Naive thymus-derived CD8-positive, alpha-beta T cell (primary cell): ENCODE measurements at places on chromosomes 3 and 15. TPM values are rescaled to one million over a fixed set of nuclear protein-coding genes. Genes with fewer than 3 reads are reported as not detected.

DNA sequence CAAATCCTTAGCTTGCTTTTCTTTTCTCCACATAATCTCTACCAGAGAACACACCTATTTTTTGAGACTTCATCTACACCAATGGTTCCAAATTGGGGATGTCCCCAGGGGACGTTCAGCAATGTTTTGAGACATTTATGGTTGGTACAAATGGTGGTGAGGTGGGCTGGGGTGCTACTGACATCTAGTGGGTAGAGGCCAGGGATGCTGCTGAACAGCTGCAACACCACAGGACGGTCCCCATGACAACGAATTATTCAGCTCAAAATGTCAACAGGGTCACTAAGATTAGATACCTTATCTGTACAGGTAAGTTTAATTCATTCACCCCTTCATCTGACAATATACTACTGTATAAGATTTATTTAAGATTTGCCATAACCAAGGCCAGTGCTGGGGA is 14.4 kb downstream of the GK5 start:
- DNase-seq: no peak

GRCh38 chr3:9916346-9916733 is 558 bp upstream of the IL17RC start:
- DNase-seq: no peak

- no peak for DNase-seq
Observed at GRCh38 chr3:97910931-97911351, 61.3 kb downstream of the RIOX2 start.

DNA sequence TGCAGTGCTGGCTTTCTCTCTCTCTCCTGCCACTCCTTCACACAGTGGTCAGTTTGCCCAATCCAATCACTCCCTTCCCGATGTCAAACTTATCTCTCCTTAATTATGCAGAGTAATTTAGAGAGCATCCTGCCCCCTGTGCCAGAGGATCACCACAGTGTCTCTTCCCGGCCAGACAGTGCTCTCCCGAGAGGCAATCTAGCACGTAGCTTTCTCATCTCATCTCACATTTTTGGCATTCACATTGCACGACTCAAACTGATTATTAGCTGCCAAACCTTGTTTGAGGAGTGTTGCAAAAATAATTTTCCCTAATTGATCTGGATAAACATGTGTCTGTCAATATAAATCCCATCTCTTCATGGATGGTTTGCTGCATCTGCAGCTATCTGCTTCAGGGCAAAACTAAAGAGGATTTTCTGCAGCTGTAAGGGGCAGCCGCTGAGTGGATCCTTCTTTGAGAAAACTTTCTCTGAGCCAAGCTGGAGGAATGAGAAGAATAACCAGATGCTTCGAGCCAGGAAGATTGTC is 37.8 kb downstream of the SSUH2 start:
- DNase-seq: no peak

DNA sequence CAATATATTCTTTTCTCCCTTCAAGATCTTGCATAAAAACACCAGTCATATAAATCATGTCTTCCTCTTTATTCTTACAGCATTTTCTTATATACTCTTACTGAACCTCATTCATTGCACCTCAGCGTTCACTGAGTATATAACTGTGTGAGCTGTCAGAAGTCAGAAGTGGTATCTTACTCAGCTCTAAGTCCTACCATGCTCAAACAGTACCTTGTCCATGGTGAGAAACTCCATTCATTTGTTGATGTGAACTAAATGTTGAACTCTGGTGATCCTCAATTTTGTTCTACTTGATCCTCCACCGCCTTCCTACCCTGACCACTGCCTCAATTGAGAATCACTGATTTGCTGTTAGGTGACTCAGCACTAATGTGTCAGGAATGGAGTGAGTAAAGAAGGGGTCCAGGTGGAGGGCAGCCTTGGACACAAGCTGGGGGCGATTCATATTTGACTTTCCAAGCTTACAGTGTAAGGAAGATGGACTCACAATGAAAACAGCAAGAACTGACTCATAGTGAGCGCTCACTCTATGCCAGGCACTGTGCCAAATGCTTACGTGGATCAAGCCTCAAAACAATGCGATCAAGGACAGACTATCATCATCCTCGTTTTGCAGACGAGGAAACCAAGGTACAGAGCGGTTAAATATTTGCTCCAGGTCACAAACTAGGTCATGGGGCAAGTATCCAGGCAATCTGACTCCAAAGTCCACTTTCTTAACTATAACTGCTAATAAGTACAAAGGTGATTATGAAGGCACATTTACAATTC is 13.5 kb upstream of the ZFYVE19 start:
- DNase-seq: no peak

- DNase-seq: no peak
Observed at GRCh38 chr3:163481738-163482137, 1596.6 kb downstream of the SI start.

DNA sequence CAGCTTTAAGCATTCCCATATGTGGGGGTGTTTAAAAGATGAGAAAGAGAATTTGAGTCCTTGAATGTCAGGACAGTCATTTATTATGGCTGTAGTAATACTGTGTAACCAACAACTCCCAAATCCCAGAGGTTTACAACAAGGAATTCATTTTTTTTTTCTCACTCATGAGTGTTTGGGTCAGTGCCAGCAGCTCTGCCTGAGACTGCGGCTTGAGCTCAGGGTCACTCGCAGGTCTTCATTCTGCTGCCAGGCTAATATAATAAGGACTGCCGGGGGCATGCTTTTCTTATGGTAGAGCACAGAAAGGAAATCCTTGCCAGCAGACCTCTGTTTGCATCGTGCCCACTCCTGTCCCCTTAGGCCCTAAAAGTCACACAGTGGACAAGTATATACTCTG is 277.9 kb upstream of the LMCD1 start:
- DNase-seq: no peak

DNA sequence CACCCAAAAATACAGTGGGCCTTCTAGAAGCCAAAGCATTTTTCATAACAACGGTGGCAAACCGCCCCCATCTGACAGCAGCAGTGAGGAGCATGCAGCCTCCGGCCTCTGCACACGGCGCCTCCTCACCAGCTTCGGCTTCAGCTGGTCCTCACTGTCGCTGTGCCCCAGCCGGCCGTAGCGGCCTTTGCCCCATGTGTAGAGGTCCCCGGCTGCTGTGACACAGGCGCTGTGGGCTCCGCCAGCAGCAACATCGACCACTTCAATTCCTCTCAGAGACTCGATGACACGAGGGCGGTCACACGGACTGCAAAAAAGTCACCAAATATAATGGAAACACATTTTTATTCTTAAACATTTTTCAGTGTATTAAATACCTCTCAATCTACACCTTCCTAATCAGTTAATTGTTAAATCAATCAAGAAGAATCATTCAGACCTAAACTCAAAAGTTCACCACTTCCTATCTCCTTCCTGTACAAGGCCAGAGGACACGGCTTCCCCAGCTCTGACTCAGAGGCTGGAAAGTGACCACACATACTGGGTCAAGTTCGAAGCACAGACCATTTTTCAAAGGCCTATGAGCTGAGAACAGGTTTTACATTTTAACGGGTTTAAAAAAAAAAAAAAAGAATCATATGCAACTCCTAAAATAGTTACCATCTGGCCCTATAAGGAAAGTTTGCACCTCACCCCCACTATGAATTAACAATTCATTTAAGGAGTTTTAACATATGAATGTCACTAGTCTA is 33.6 kb upstream of the OCA2 start:
- no peak for DNase-seq

GRCh38 chr15:41693757-41694156 is 33.6 kb downstream of the MGA start:
- DNase-seq: no peak

DNA sequence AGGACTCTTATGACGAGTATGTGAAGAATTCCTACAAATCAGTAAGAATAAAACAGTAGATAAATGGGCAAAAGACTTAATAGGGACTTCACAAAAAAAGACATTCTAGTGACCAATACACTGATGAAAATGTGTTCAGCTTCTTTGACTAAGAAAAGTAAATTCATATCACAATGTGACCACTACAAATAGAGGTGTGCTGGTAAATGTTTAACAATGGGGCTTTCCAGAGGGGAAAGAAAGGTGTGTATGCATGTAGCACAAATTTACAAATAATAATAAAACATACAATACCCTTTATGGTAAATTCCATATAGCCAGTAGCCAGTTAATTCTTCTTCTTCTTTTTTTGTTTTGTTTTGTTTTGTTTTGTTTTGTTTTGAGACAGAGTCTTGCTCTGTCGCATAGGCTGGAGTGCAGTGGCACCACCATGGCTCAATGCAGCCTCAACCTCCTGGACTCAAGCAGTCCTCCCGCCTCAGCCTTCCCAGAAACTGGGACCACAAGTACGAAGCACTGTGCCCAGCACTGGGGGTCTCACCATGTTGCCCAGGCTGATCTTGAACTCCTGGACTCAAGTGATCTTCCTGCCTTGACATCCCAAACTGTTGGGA is 17.5 kb upstream of the NMD3 start:
- no peak for DNase-seq

GRCh38 chr3:153621953-153622352 is 459.9 kb downstream of the RAP2B start:
- peak; percentile 21 for DNase-seq

- no peak for DNase-seq
Observed at GRCh38 chr3:78077842-78078241, 1037.9 kb downstream of the ROBO2 start.

DNA sequence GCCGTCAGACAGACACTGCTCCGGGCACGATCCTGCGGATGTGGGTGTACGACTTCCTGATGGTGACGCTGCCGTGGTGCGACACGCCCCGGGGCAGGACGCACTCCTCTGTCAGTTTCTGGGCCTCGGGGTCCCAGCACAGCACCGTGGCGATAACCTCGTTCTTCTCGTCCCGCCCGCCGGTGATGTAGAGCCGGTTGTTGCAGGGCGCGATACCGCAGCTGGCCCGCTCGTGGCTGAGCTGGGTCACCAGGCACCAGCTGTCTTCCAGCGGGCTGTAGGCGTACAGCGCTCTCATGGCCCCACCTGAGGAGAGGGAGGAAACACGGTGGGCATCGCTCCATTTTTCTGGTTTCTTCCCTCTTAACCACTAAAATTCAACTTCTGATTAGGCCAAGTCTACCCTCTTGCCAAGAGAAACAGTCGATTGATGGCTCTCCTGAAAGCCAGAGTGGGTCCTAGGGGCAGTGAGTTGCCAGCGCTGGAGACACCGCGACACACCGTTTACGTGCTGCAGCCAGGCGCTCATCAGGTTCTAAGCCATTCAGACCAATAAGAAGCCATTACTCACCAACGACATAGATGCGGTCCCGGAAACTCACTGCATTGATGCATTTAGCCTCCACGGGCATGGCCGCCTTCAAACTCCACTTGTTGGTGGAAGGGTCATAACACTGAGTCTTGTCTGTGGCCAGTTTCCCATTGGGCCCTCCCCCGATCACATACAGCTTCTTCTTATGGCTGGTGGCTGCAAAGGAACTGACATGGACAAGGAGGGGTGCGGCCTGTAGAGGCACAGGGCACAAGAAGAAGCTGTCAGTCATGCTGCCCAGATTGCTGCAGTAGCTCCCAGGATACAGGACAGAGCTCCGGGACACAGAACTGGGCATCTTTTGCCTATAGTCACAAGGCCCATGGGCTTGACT is 63.3 kb downstream of the KLHL6 start:
- no peak for DNase-seq

- DNase-seq: no peak
Observed at GRCh38 chr3:11596387-11596786, 47.3 kb downstream of the VGLL4 start.

Gene ALPK3
- total RNA-seq: 0.29 TPM

Gene RTP3
- total RNA-seq: not detected

Gene SLC9C1
- total RNA-seq: not detected
